ENCODE measurements at places on chromosomes 1 and 21.

DNA sequence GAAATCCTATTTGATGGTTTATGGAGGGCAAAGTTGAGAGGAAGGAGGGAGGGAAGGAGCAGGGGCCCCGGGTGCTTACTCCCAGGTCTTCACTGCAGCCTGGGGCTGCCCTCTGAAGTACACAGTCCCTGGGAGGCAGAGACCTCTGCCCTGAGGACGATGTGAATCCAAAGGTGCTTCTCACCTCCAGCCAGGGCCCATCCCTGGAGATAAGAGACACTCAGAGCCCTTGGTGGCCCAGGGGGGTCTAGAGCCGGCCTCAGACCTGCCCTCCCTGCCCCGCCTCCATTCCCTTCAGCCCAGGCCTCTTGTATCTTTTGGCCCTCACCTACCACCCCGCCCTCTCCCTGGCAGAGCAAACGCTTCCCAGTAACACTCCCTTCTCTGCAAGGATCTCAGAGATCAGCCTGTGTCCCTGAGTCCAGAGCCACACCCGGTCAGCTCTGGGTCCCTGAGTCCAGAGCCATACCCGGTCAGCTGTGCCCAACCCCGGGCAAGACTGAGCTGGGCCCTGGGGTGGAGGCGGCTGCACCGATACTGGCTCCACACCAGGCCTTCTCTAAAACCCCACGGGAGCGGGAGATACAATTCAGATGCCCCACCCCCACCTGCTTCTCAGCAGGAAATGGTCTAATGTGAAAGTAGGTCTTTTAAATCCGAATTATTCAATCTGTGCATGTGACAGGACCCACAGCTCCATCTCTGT, 3.6 kb upstream of the GNB1 start:
- no peaks in the 10 kb centered on the region for H3K27me3 ChIP-seq
- no peak overlapping the region for H3K4me3 ChIP-seq
- DNase-seq: no peak
- peaks cover 9% of the 10 kb centered on the region for H3K36me3 ChIP-seq

- no peaks in the 10 kb centered on the region for H3K36me3 ChIP-seq
- no peaks in the 10 kb centered on the region for H3K4me1 ChIP-seq
- DNase-seq: no peak
- H3K27ac ChIP-seq: no peak overlapping the region
These were observed 126.9 kb upstream of the PLPPR5 start for GRCh38 chr1:99131546-99131945.

DNA sequence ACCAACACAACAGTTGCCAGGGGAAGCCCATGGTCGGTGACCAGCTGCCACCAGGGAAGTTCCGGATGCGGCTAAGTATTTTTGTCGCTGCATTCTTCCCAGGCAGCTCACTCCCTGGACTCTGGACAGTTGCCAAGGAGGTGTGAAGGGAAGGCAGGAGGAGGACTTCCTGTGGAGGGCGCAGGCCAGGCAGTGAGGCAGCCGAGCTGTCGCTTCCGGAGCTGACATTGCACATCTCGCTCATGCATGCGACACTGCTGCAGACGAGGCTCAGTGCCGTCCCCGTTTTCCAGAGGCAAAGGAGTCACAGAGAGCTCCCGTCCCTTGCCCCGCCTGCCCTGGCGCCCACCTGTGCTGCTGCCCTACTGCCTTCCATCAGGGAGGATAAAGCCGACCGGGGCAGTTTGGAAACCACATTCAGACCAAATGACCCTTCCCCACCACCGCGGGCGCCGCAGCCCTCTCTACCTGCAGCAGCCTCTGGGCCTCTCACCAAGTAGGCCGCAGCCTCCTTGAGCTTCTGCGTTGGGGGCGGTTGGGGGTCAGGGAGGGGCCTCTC, 81.4 kb downstream of the NENF start:
- H3K36me3 ChIP-seq: no peaks in the 10 kb centered on the region
- H3K27ac ChIP-seq: no peak overlapping the region
- no peak overlapping the region for H3K4me3 ChIP-seq
- peak; percentile 49 for DNase-seq

DNA sequence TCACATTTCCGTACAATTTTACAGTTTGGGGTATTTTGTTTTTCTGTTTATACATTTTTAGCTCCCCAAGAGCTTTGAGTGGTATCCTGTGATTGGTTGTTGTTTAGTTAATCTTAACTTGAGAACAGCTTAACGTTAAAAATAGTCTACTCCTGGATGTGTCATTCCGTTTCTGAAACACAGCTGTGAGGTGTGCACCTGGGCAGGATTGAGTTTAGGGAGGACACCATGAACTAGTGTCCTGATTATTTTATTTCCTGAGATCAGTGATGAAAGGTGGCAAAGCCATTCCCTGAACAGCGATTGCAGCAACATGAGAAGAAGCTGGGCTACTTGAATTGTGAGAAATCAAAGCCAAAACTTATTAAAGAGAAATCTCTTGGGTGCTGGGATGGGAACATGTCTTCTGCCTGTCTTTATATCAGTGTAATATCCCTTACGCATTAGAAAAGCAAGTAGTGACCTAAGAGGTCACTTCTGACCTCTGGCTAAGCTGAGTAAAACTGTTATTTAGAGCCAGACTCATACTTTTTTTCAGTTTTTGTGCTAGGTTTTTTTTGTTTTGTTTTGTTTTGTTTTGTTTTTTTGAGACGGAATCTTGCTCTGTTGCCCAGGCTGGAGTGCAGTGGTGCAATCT, 43.4 kb downstream of the ZBTB40 start:
- H3K27ac ChIP-seq: no peak overlapping the region
- H3K27me3 ChIP-seq: no peaks in the 10 kb centered on the region
- no peaks in the 10 kb centered on the region for H3K4me1 ChIP-seq
- H3K36me3 ChIP-seq: peaks cover 68% of the 10 kb centered on the region

GRCh38 chr1:182215764-182216163, 154.3 kb upstream of the ZNF648 start:
- H3K36me3 ChIP-seq: no peaks in the 10 kb centered on the region
- no peaks in the 10 kb centered on the region for H3K4me1 ChIP-seq
- DNase-seq: no peak
- H3K27me3 ChIP-seq: peaks cover 9% of the 10 kb centered on the region

DNA sequence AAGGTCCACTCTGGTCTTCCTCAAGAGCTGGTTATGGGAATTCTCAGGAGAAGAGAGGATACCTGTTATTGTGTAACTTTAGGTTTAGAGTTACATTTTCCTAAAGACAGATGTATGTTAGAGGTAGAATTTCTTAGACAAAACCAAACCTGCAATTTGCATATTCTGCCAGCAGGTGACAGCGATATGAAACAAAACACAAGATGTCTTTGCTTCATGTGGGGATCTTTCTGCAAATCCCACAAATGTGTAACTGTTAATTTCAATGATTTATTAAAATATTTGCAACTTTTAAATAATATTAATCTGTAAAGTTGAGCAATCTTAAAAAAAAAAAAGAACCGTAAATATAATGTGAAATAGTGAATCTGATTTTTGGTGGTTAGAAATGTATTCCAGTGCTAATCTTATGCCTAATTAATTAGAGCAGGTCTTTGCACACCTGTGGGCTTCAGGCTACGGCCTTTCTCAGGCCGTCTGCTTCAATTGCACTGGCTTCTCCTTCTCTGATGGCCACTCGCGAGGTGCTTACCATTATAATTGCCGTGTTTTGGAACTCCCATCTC, 33.4 kb downstream of the FAM78B start:
- no peaks in the 10 kb centered on the region for H3K4me1 ChIP-seq
- H3K4me3 ChIP-seq: no peak overlapping the region
- no peak overlapping the region for H3K27ac ChIP-seq

DNA sequence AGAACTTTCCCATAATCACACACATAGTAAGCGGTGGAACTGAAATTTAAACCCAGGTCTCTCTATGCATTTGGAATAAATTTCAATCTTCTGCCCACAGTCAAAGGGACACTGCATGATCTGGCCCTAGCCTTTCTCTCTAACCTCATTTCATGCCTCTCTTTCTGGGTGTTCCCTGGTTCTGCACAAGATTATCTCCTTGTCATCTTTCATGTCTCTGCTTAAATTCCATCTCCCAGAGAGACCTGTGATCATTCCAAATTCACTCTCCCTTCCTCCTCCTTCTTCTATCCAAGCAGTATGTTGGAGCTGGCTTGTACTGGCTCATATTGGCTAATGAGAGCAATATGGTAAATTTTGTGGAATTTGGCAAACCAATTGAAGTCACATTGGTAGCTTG, 22.2 kb downstream of the ETV3L start:
- H3K4me3 ChIP-seq: no peak overlapping the region
- peaks cover 6% of the 10 kb centered on the region for H3K4me1 ChIP-seq
- H3K36me3 ChIP-seq: no peaks in the 10 kb centered on the region
- DNase-seq: no peak

GRCh38 chr1:24491577-24492360, 10.9 kb upstream of the RCAN3 start:
- H3K4me3 ChIP-seq: no peak overlapping the region
- no peak for DNase-seq
- no peak overlapping the region for H3K27ac ChIP-seq
- no peaks in the 10 kb centered on the region for H3K27me3 ChIP-seq

- peaks cover 23% of the 10 kb centered on the region for H3K4me1 ChIP-seq
- no peaks in the 10 kb centered on the region for H3K27me3 ChIP-seq
- H3K36me3 ChIP-seq: peaks cover 20% of the 10 kb centered on the region
- DNase-seq: no peak
- H3K27ac ChIP-seq: no peak overlapping the region
These were observed 2.8 kb upstream of the TARS2 start for GRCh38 chr1:150484431-150484830.

GRCh38 chr1:247468481-247469140, 10.7 kb upstream of the OR2B11 start:
- H3K27ac ChIP-seq: no peak overlapping the region
- no peak overlapping the region for H3K4me3 ChIP-seq
- no peak for DNase-seq
- H3K36me3 ChIP-seq: no peaks in the 10 kb centered on the region
- peaks cover 4% of the 10 kb centered on the region for H3K27me3 ChIP-seq
- peaks cover 6% of the 10 kb centered on the region for H3K4me1 ChIP-seq

GRCh38 chr1:168521401-168522000, 22.3 kb downstream of the XCL2 start:
- H3K36me3 ChIP-seq: no peaks in the 10 kb centered on the region
- H3K4me3 ChIP-seq: no peak overlapping the region
- no peaks in the 10 kb centered on the region for H3K27me3 ChIP-seq
- no peak for DNase-seq
- H3K27ac ChIP-seq: peak overlapping the region; percentile 84

GRCh38 chr1:152739841-152740240, 18.0 kb upstream of the KPRP start:
- H3K4me3 ChIP-seq: no peak overlapping the region
- H3K4me1 ChIP-seq: no peaks in the 10 kb centered on the region
- no peak overlapping the region for H3K27ac ChIP-seq
- peaks cover 30% of the 10 kb centered on the region for H3K27me3 ChIP-seq

DNA sequence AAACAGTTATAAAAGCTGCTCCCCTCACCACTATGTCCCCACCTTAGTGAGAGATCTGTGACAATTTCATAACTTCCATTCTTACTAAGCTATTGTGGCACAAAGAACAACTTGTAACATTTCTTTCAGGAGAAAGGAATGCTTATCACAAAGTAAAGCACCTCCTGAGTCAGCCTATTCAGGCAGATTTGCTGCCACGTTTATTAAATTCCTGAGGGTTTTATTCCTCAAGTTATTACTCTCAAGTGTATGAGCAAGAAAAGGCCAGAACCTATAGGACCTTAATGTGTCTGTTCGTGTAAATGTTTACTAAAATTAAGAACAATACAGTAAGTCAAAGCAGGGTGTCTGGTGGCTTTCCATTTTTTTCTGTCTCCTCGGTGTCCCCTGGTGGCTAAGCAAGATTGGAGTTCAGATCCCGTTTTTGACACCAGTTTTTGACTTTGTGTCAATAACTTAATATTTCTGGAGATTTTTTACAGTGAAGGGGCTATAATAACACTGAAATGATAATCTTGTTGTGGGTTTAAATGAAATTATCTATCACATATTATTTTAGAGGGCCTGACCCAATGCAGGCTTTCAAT, 1539.6 kb downstream of the BRINP3 start:
- no peaks in the 10 kb centered on the region for H3K27me3 ChIP-seq
- DNase-seq: no peak
- H3K4me1 ChIP-seq: no peaks in the 10 kb centered on the region
- no peaks in the 10 kb centered on the region for H3K36me3 ChIP-seq

GRCh38 chr1:247060771-247061170, 17.8 kb downstream of the ZNF670 start:
- H3K36me3 ChIP-seq: peaks cover 83% of the 10 kb centered on the region
- H3K4me3 ChIP-seq: no peak overlapping the region
- H3K27ac ChIP-seq: no peak overlapping the region
- no peak for DNase-seq
- peaks cover 5% of the 10 kb centered on the region for H3K4me1 ChIP-seq

DNA sequence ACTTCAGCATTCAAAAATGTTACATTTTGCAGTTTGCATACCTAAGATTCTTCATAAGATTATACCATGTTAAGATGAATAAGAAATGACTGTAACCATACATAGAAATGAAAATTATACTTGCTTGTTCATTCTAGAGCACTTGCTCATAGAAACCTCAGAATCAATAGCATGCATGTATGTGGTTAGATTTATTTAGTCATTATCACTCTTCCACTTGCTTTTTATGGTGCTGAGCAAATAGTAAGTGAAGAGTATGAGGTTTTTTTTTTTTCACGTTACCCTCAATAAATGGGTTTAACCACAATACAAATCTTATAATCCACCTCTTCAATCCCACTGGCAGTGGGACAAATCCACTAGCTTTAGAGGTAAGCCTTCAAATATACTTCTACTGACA, 84.7 kb downstream of the LRRC53 start:
- H3K27ac ChIP-seq: no peak overlapping the region
- no peaks in the 10 kb centered on the region for H3K4me1 ChIP-seq
- no peaks in the 10 kb centered on the region for H3K36me3 ChIP-seq
- DNase-seq: no peak
- H3K27me3 ChIP-seq: no peaks in the 10 kb centered on the region
- H3K4me3 ChIP-seq: no peak overlapping the region

DNA sequence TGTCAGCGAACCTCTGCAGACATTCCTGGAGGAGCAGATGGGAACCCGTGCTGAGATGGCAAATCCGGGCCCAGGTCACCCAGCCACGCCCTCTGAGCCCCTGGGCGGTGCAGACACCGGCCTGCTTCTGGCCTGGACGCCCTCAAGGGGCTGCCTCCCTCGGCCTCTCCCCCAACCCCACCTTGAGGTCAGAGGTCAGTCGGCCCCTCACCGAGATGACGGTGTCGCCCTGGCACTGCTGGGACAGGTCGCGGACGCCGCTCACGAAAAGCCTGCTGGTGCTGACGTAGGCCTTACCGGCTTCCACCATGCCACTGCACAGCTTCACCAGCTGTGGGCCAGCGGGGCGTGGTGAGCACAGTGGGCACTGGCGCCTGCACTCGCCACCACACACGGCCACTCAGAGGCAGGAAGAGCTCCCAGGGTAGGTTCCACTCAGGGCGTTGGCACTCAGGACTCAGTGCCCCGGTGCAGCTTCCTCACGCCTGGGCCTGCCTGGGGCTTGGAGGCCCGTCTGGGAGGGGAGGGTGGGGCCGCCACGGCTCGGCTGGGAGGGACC, 4.7 kb downstream of the ACAP3 start:
- peaks cover 4% of the 10 kb centered on the region for H3K36me3 ChIP-seq
- H3K27ac ChIP-seq: no peak overlapping the region
- no peaks in the 10 kb centered on the region for H3K27me3 ChIP-seq
- DNase-seq: no peak

Data from activated T-cell treated with anti-CD3 and anti-CD28 coated beads, Interleukin-2, amount 50 U/mL, for 24 hours (primary cell).